ENCODE measurements at places on chromosomes 7 and 10.

GRCh38 chr7:159141167-159141566, 3.5 kb downstream of the VIPR2 start:
- no peak for DNase-seq

- no peak for DNase-seq
Observed at GRCh38 chr10:51090190-51090589, 15.9 kb downstream of the PRKG1 start.

- no peak for DNase-seq
Observed at GRCh38 chr7:36667007-36667745, 57.1 kb downstream of the AOAH start.

- no peak for DNase-seq
Observed at GRCh38 chr7:154914996-154915380, 87.9 kb downstream of the PAXIP1 start.

DNA sequence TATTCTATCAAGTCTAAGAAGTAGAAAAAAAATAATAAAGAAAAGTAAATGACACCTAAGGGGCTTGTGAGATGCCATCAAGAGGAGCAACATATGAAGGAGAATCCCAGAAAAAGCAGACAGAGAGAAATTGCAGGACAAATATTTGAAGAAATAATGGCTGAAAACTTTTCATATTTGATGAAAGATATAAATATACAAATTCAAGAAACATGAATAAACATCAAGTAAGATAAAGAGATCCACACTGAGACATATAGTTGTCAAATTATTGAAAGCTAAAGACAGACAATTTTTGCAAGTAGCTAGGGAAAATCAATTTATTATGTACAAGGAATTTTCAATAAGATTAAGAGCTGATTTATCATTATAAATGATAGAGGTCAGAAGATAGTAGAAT, 558.0 kb downstream of the ZWINT start:
- no peak for DNase-seq

DNA sequence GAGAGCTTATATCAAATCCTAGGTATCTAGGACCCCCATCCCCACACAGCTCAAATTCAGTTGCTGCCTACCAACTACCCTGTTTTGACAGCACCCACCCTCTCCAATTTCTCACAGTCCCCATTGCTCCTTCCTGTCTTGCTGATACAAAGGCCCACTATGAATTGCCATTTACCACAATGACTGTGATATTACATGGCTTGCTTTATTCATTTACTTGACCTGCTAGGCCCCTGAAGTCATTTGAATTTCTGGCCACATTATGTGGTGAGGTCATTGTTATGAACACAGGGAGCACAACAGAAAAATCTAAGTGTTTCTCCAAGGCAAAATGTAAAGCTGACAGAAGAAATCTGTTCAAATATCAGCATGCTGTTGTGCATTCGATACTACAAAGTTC, 101.4 kb downstream of the PPP1R17 start:
- DNase-seq: no peak

- no peak for DNase-seq
Observed at GRCh38 chr10:43225004-43225786, 41.7 kb downstream of the RASGEF1A start.

DNA sequence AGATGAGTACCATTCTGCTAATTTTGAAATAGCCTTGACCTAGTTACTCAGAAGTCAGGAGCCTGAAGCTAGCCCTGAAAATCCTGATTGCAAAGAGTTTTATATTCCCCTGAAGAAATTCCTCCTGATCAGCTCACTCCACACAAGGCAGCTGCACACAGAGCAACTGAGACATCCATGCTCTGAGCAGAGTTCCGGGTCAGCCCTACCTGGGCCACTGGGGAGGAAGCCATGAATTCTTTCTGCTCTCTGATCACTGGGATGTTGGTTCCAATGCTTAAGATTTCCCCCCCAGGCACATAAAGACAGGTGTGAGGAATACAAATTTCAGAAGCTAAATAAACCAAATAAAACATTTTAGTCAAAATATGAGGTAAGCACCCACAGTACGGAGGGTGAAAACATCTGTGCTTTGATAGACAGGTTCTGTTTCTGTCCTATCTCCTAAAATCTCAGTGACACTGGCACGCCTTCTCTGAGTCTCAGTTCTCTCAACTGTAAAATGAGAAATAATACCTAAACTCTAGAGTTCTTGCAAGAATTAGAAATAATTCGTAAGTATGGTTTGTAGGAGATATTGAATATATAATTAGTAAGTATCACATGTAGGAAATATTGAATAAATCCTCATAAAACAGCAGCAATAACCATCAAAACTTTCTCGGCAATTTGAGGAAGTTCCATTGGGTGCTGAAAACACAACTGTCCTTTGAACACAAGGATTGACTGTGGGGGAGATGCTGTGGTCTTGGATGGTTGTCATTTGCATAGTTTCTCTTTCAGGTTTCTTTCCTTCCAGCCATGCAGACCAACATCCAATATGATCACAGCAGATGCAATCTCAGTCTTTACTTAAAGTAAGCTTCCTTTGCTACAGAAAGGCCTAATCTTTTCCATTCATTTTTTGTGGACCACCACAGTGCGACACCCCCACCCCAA, 133.0 kb upstream of the TNS3 start:
- no peak for DNase-seq

GRCh38 chr7:27765841-27766240, 25.9 kb downstream of the TAX1BP1 start:
- no peak for DNase-seq

DNA sequence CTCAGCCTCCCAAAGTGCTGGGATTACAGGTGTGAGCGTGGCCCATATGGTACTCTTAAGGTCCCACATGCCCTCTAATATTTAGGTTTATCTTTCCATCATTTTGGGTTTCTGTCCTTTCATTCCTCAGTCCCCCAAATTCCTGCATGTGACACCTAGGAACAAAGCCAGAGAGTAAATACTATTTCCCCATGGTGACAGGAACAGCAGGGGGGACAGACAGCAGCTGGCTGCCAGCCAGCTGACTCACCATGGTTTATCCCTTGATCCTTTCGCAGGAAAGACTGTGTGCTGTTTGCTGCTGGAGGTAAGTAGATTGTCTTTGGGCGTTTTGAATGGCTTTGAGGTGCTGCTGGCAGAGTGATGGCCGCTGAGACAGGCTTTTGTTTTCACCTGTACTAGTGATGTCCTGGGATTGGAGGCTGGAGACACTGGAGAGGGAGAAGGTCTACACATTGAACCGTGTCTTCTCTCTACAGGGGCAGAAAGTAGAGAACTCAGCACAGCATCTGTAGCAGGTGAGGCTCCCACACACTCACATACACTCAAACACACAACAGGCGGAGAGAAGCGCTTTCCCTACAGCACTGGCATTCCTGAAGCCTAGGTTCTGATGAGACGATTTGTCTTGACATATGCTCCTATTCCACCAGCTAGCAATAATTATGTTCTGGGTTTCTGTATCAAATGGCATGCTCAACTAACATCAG, 83.7 kb upstream of the EFCAB10 start:
- DNase-seq: peak; percentile 89

DNA sequence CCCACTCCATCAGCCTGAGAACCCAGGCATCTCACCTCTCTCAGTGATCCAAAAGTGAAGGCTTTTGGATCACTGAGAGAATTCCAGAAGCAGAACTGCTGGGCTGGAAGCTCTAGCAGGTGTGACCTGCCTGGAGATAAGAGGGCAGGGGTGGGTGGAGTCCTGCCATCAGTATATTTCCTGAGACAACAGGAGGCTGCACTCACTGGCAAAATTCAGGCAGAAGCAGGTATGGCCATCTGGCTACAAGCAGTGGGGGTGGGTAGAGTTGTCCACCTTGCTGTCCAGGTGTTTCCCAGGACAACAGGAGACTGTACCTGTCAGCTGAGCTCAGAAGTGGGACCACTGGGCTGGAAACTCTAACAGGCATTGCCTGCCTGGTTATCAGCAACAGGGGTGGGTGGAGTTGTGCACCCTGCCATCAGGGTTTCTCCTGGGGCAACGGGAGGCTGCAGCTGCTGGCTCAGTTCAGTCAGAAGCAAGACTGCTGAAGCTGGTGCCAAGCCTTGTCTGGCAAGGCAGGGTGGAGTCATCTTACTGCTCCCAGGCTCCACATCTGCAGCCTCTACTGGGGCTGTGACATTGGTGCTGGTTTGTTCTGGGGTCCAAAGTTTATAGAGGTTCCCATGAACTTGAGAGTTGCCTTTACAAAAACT, 47.2 kb upstream of the SFTPD start:
- DNase-seq: peak; percentile 1

DNA sequence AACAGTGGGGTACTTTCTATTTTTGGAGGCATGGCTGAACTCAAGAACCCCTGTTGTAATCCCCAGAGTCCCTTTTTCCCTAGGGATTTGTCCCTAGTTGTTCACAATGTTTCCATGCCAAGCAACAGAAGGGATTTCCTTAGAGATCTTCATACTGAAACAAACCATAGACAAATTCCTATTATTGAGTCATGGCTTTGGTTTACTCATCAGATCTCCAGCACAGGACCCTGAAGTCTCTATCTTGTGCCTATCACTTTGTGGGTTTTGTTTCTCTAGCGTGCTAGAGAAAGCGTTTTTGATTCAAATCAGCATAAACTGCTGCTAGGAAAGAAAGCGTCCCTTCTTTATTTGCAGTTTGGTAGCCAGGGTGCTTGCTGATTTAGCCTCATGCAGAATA, 165.0 kb downstream of the BAMBI start:
- DNase-seq: no peak

- DNase-seq: no peak
Observed at GRCh38 chr10:132793871-132794849, 8.2 kb upstream of the NKX6-2 start.

- no peak for DNase-seq
Observed at GRCh38 chr7:79300573-79300972, 152.9 kb downstream of the MAGI2 start.

GRCh38 chr10:72906446-72906845, 12.9 kb downstream of the OIT3 start:
- DNase-seq: no peak

GRCh38 chr10:129956876-129957673, 7.0 kb downstream of the EBF3 start:
- peak; percentile 2 for DNase-seq

DNA sequence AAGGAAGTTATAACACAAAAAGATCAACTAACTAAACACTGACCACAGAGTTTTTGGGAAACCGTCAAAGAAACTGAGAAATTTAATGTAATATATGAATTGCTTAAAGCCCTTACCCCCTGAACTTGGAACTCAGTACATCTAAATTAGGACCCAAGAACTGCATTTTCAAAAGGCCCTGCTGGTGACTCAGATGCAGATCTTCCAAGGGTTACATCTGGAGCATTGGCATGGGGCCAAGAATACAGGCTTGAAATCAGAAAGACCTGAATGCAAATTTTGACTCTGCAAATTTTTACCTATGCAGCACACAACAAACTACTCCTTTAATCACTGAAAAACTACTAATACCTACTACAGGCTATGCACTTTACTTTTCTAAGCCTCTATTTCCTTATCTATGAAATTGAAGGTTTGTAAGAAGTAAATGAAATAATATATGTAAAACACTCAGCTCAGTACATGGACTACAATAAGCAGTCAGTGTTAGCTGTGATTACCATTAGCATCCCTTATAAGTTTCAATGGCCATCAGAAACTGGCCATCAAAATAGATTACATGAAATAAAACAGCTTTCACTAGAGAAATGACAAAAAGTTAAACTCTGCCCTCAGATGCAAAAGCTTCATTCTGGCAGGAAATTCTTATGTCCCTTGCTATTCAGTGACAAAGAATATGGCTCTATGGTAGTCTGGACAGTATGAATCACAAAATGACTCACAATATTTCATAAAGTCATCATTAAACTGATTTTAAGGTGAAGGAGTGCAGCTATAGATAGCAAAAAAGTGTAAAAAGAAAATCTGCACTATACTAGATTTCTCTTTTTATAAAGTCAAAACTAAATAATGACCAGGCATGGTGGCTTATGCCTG, 43.6 kb downstream of the NSUN6 start:
- DNase-seq: no peak

DNA sequence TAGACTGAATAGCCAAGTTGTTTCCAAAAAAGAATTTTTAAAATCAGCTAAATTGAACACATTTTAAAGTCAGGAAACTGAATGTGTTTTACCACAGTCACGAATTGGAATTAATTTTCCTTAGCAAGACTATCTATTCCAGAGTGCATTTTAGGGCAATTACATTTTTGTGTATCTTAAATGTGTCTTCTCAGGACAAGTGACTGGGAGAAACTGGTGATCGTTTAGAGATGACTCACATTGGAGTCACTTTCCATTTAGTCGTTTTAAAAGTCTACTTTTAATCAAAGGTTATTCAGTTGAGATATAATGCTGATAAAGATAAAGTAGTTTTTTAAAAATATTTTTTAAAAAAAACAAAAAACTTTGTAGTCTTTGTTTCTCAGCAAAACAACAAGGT, 191.7 kb upstream of the SLC26A5 start:
- no peak for DNase-seq

DNA sequence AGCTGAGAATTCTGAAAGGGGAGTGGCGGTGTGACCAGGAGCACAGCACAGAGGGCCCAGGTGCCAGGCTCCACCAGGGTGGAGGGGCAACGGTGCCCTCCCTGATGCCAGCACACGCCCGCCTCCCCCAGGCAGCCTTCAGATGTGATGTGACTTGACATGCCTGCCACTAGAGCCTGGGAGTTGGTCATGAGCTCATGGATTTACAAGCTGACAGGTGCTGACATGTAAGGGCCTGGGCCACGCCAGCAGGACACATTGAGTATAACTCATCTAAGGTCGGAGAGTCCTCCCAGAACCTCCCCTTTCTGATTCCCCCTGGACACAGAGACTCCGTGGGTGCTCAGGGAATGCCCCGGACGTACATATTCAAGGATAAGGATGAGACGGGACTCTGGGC, 74.2 kb downstream of the LSM5 start:
- DNase-seq: no peak

- no peak for DNase-seq
Observed at GRCh38 chr10:110076559-110077318, 69.0 kb downstream of the ADD3 start.

- DNase-seq: no peak
Observed at GRCh38 chr10:79241990-79242619, 105.2 kb upstream of the PPIF start.

DNA sequence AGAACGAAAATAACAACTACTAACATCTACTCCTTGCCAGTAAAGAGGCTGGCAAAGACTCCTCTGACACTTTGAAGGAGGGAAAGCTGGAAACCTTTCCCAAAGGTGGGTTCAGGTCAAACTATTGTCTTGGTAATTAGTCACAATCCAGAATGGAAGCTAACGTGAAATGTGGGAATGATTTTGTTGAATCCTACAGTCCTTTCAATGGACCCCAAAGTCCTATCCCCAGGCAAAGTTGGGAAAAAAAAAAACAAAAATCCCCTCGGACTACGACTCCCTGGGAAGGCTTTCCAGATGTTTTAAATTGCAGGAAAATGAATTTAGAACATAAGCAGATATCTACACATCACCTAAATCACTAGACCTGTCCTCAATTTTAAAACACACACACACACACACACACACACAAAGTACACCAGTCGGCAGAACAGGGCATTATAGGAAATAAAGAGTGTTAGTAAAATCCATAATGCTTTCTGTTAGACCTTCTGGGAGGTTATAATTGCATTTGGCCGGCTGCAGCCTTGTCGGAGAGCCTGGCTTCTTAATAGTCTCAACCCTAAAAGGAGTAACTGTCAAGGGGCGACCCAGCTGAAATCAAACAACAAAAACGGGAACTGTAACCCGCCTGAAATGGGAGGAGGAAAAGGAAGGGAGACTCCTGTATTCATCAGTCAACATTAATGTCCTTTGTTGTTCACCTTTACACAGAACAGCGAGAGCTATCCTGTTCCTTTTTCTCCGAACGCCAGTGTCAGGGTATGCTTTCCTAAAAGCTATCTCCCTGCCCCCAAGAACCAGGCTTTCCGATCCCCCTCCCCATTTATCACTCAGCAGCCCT, 1.5 kb downstream of the DOCK4 start:
- peak; percentile 49 for DNase-seq

GRCh38 chr7:37815671-37816371, 32.6 kb upstream of the NME8 start:
- DNase-seq: no peak

Measured in NCI-H2081 (cell line).